Stimulated activated CD8-positive, alpha-beta memory T cell treated with anti-CD3 and anti-CD28 coated beads, Interleukin-7, amount 100 ng/mL, for 1 hour (primary cell): ENCODE measurements at places on chromosomes 3 and 15.

- DNase-seq, result no peak
Measured at GRCh38 chr3:100019719-100020118, 94.6 kb downstream of the FILIP1L start.

- no peak for DNase-seq
Measured at GRCh38 chr15:31292391-31293015, 34.1 kb upstream of the KLF13 start.

DNA sequence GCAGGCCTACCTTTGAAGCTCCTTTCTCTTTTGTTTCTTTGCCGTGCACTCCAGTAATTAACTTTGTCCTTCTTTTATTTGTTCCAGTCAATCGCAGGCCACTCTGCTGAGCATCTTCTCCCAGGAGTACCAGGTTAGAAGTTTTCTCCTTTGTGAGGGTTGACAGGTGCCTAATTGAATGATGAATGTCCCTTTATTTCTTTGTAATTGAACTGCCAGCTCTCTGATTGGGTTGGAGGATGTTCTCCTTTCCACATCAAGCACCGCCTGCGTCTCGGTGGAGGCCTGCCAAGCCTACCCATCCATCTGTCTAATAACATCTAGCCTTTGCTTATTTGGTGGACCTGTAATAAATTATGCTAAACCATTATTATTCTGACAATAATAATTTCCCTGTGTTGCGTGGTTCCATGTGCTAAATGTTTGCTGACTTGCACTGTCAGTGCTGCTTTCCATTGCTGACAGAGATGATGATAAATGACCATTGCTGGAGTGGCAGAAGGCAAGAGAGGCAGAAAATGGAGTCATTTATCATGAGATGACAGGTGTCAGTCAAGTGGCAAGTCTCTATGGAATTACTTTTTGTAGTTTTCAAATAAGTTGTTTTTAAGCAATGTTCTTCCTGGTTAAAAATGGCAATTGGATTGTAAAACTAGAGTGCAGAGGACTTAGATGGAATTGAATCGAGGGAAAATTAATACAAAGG, 64.9 kb downstream of the CDIN1 start:
- no peak for DNase-seq

DNA sequence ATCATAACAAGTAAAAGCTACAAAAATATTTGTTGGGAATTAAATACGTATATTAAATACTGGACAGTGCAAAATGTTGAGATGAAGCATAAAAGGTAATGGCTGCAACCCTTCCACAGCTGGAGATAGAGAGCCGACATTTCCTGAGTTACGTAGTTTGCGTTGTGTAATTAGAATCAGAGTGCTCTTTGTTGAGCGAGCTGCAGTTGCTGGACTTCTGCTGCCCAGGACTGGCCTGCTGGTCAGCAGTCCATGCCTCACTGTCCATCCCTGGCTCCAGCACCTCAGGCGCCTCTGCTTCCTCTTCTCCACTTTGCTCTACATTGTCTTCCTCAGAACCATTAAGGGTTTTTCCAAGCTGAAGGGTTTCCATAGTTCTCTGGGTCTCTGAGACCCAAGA, 28.4 kb upstream of the SHC4 start:
- DNase-seq, result no peak

DNA sequence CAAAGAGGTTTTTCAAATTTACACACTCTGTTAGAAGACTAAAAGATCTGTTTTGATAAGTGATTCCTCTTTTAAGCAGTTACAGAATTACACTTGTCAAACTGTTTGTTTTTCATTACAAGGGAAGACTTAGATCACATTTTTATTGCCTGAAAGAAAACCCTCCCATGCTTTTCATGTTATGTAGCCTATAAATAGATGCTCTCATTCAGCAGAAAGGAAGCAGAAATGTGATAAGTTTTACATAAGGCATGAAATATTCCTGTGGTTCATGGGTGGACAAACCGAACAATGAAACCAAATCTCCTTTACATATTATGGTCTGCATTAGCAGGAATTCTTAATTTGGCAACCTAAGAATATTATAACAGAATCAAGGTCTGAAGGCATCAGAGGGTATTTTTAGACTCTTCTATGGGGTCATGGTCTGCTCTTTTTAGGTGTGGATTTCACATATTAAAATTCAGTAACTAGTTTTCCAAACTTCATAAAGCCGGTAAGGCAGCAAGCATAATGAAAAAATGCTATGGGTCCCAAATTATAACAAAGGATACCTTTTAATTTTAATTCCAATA, 37.3 kb upstream of the FXR1 start:
- no peak for DNase-seq

- no peak for DNase-seq
Measured at GRCh38 chr15:87981969-87982368, 274.6 kb downstream of the NTRK3 start.

- no peak for DNase-seq
Measured at GRCh38 chr15:88792342-88793282, 10.6 kb upstream of the ACAN start.

- DNase-seq, result no peak
Measured at GRCh38 chr3:73036694-73037591, 24.5 kb upstream of the EBLN2 start.

- no peak for DNase-seq
Measured at GRCh38 chr3:42698216-42698910, 4.2 kb downstream of the HHATL start.

- DNase-seq, result no peak
Measured at GRCh38 chr15:91556926-91557325, 296.6 kb upstream of the SLCO3A1 start.

DNA sequence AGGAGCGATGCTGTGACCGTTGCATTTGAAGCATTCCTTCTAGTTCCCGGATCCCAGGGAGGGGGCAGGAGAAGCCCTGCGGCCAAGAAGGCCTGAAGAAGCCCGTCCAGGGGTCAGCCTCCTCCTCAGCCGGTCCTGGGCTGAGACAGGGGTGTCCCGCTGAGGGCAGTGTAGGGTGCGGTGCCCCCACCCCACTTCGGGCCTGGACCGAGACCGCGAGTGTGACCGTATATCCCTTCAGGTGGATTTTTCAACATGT, 2.8 kb downstream of the OCA2 start:
- DNase-seq, result no peak
